ENCODE measurements at places on chromosomes 12 and 14.

DNA sequence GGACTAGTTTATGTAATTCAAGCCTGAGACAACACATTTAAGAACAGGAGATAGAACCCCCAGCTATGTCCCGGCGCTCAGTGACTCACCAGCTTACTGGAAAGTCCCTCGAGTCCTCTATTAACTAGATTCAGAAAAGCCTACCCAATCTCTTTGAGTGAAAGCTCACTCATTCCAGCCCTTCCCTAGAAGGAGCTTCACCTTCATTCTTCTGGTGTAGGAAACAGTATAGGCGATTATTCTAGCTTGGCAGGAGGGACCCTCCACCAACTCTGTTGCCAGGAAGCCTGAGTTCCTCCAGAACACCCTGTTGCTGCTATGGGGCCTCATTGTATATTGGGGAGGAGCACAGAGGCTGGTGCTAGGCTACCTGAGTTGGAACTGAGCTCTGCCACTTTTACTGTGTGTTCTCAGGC, 57.2 kb upstream of the AEBP2 start:
- DNase-seq, result no peak

GRCh38 chr14:77520555-77520954, 21.9 kb upstream of the ISM2 start:
- no peak for DNase-seq

- no peak for DNase-seq
Measured at GRCh38 chr12:121806546-121807423, 3.0 kb downstream of the SETD1B start.

GRCh38 chr14:73266317-73266716, 29.0 kb downstream of the PAPLN start:
- DNase-seq, result no peak

GRCh38 chr12:91604897-91605296, 422.3 kb upstream of the DCN start:
- DNase-seq, result no peak

DNA sequence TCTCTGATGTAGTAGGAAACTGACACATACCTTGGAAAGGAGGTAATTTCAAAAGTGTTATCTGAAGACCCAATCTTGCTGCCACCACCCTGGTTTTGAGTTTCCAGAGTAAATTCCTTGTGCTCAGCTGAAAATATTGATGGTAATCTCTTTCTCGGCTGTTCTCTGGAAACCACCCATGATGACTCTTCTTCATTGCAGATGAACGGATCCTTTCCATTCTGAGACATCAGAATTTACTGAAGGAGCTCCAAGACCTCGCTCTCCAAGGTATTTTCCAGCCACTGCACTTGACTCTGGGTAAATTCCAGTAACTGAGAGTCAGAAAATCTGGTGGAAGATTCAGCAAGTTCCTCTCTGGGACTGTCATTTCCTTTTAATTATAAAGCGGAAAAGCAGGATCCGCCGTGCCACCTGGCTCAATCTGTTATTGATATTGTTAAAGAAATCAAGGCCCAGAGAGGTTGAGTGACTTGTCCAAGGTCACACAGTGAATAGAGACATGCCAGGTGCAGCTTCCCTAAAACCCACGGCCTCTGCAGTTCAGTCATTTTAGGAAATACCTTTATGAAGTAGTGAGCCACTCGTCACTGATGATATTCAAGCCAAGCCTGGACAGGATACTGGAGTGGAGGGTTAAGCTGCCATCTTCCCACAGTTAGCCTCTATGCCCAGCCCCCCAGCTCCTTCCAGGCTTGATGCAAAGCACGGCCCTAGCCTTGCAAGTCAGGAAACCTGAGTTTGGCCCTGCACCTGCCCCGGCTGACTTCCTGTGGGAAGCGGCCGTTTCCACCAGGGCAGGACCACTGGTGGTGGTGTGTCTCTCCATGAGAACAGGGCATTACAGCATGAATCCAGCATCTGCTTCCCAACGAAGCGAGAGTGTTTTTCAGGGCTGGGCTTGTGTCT, 4.7 kb downstream of the CHGA start:
- no peak for DNase-seq

GRCh38 chr12:45546545-45546944, 183.0 kb upstream of the ARID2 start:
- DNase-seq, result no peak

DNA sequence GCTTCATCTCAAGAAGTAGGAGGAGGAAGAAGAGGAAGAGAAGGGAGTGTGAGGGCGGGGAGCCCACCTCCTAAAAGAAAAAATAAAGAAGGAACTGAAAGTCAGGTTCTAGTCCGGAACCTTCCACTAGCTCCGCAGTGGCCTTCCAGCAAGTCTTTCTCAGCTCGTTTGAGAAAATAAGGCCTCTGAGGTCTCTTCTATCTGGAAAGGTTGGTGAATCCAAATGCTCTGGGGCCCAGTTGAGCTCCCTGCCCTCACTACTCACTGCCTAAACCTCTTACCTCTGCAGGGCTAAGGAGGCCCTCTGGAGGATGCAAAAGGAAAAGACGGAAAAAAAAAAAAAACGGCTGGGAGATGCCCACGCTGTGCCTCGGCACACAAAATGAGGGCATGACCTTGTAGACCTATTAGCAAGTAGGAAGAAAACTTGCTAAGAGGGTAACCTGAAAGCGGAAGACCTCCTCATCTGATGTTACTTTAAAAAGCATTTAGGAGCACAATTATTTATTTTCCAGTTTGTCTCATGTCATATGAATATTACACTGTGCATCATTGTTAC, 35.9 kb downstream of the FBLN5 start:
- peak; percentile 63 for DNase-seq

DNA sequence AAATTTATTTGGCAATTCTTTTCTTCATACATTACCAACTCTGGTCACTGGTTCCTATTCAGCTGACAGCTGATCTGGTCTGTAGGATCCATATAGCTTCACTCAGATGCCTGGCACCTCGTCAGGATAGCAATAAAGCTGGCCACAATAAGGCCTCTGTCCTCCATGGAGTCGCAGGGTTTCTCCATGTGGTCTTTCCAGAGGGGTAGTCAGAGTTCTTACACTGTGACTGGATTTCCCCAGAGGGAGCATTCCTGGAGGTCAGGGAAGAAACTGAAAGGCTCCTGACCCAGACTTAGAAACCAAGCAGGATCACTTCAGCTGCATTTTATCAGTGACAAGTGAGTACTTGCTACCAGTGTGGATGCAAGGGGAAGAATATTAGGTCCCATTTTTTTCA, 34.9 kb upstream of the SIX1 start:
- no peak for DNase-seq

DNA sequence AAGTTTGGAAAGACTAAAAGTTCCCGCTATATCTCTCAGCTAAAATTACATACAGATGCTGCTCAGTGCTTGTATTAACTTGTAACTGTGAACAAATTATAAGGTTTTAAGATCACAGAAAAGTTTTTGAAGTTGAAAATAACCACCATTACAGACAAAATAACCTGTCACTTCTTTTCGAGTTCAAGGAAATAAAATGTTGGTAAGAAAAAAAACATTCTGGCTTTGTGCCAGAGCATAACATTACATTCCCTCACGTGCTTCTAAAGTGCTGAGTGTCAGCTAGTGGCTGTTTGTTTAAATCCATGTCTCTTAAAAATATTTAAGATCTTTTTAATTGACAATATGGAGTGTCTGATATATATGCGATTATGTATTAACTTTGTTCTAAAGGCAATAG, 27.2 kb upstream of the ADAMTS20 start:
- DNase-seq, result peak; percentile 49

All from NCI-H2171 treated with DMSO at 0.1 percent for 48 hours (cell line).